ENCODE measurements at places on chromosomes 12 and 14.

DNA sequence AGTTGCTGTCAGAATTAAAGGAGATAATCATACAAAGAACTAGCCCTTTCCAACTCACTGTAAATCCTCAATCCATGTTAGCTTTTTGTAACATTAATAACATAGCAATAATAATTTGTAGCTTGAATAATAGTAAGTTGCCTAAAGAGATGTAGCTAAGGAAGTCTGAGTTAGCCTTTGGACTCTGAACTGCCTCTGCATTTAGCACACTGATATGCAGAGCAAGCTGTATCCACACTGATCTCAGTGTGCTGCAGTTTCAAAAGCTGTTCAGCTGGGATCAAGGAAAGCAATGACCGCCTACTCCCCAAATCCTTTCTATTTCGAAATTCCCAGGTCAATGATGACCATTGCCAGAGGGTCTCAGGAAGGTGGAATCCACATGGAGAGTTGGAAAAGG, 99.3 kb upstream of the IFNG-AS1 start:
- DNase-seq = no peak

DNA sequence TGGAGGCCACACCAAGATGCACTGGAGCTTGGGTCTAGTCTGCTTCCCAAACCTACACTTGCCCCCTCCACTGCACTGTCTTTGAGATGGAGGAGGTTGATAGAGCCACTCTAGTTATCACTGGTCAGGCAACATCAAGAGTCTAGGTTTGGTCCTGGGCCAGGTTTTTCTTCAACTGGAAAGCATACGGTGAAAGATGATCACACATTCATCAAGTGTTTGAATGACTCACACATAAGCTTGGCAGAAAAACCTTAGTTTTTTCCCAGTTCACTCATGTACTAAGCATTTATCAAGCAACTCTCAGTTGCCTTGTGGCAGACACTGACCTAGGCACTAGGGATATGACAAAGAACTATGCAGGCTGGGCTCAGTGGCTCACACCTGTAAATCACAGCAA, 84.5 kb downstream of the PLEKHG3 start:
- DNase-seq = no peak

- DNase-seq = no peak
Measured at GRCh38 chr14:33029511-33029910, 90.8 kb downstream of the NPAS3 start.

DNA sequence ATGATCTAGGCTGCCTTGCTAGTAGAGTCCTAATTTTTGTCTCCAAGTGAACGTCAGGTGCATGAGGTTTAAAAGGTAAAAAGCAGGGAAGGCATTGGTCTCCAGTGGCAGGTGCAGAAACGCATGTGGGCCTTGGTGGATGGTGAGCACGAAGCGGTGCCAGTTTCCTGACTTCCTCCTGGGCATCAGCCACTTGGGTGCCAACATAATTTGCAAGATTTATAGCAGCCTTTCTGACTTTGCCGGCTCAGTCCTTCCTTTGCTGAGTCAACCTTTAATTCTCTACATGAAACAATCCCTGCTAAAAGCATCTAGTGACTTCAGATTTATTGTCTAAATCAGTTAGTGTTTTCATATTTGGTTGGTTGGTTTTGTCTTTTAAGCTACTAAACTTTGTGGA, 355.7 kb upstream of the TMEM132C start:
- no peak for DNase-seq

DNA sequence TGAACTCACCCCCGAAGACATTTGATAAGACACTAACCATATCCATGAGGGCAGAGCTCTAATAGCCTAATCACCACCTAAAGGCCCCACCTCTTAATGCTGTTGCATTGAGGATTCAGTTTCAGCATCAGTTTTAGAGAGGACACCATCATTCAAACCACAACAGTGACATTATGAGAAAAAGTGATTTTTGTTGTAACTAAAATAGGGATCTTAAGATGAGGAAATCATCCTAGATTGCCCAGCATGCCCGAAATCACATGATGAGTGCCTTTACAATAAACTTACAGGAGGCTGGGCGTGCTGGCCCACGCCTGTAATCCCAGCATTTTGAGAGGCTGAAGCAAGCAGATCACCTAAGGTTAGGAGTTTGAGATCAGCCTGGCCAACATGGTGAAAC, 9.7 kb upstream of the GLT1D1 start:
- DNase-seq = no peak

DNA sequence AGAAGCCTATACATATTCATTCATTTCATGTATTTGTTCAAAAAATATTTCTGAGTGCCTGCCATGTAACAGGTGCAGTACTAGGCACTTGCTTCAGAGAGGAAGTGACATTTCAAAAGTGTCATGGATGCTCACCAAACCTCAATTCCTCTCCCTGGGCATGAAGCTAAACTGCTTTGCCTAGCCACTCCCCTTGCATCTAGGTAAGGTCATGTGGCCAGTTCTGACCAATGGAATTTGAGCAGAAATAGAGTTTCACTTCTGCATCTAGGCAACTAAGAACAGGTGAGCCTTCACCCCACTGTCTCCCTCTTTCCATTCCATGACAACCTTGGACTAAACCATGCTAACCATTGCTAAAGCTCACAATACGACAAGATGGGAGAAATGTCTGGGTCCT, 27.6 kb downstream of the TC2N start:
- no peak for DNase-seq

- DNase-seq = no peak
Measured at GRCh38 chr12:63918800-63919300, 74.3 kb downstream of the SRGAP1 start.

DNA sequence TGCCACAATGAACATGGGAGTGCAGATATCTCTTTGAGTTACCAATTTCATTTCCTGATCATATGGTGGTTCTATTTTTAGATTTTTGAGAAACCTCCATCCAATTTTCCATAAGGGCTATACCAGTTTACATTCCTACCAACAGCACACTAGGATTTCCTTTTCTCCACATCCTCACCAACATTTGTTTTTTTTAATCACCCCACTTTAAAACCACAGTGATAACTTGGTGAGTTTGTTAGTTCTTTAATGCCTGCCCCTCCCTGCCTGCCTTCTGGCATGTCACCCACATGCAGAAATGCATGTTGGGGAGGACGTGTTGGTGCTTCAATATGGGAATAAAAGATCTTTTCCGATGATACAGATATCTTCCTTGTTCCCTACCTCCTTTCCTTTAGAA, 167.9 kb downstream of the CAND1 start:
- no peak for DNase-seq

DNA sequence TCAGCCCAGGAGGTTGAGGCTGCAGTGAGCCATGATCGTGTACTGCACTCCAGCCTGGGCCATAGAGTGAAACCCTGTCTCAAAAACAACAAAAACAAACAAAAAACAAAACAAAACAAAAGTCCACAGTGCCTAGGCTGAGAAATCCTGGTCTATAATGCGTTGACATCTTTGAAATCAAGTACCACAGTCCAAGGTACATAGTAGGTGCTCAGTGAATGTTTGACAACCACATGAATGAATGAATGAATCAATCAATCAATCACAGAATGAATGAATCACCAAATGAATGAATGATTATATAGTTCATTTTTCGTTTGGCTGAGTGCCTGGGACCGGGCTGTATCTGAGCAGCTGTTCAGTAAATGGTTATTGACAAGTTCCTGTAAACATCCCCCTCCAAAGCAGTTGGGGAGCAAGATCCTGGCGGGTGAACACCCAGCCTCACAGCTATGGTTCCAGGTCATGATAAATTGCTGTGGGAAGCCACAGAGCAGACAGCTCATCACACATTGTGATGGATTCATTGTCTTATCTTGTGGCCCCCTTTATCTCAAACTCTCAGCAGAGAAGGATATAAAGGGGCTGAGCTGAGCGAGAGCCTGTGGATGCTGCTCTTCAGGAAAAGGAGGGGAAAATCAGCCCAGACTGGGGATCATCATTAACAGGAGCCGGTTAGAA, 30.4 kb upstream of the IFT81 start:
- no peak for DNase-seq

DNA sequence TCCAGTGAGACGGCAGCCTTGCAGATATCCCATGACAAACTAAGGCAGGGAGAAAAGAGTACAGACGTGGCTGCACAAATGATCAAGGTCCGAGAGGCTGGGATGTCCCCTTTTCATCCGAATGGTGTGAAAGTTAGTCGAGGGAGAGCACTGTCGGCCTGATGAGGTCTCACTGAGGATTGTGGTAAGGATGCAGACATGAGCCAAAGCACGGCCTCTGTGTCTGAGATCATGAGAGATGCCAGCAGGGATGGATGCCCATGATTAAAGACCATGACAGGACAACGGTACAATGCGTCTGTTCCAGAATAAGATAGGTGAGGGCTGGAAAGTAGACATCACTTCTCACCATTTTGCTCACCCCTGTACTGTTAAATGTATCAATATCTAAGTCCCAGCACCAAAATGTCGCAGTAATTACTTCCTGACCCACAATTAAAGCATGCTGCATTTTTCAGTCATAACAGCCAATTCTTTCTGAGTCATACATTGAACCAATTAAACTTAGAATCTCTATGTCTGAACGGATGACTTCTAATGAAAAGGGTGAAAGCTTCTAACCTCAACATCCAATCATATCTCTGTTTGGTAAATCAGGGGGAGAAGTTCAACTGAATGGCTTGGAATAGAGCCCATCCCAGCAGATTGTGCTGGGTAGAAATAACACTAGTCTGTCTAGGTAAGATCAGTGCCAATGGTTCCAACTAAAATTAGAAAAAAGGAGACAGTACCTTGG, 249.6 kb upstream of the SOX5 start:
- no peak for DNase-seq

GRCh38 chr14:36684946-36685345, 23.3 kb downstream of the PAX9 start:
- DNase-seq = no peak

GRCh38 chr12:47709671-47710070, 3.8 kb upstream of the RPAP3 start:
- no peak for DNase-seq

DNA sequence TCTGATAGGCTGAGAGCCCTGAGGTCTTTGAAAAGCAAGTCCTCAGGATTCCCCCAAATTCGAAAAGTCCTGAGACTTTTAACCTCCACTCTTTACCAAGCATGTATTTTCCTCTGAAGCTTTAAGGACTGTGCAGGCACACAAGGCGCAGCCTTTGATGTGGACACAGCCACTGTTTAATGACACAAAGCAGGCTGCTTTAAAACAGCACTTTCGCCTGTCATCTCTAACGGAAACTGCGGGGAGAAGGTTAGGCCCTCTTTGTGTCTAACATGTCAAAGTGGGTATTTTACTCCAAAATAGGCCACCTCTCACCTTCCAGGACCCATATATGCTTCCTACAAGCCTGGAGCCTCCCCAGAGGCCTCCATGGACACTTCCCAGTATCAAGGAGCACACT, 159.2 kb downstream of the GCH1 start:
- DNase-seq = no peak

GRCh38 chr14:76848879-76849278, 22.7 kb downstream of the LRRC74A start:
- DNase-seq = no peak

GRCh38 chr12:82530394-82530793, 156.3 kb upstream of the TMTC2 start:
- no peak for DNase-seq

Data from pons (tissue), 1 donor.